ENCODE measurements at places on chromosomes 3 and 15.
A peak's percentile ranks its signal among the peaks of the same experiment; 100 is the strongest.

- no peak for DNase-seq
These were observed 2.3 kb upstream of the TYRO3 start for GRCh38 chr15:41556677-41557076.

DNA sequence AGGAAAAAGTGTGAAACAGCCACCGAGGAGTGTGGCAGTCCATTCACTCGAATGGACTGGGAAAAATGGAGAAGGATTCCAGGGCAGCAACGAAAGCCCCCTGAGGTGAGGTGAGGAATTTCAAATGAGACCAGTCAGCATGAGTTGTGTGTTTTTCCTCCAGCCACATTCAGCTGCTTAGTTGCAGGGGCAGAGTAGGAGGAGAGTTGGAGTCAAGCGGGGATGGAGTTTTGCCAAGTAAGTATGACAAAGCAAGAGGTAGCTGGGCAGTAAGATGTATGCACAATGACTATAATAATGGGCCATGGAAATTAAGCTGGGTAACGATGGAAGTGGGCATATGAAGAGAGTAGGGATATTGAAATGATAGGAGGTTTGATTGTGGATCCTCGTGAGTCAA is 64.4 kb downstream of the CCDC54 start:
- no peak for DNase-seq

DNA sequence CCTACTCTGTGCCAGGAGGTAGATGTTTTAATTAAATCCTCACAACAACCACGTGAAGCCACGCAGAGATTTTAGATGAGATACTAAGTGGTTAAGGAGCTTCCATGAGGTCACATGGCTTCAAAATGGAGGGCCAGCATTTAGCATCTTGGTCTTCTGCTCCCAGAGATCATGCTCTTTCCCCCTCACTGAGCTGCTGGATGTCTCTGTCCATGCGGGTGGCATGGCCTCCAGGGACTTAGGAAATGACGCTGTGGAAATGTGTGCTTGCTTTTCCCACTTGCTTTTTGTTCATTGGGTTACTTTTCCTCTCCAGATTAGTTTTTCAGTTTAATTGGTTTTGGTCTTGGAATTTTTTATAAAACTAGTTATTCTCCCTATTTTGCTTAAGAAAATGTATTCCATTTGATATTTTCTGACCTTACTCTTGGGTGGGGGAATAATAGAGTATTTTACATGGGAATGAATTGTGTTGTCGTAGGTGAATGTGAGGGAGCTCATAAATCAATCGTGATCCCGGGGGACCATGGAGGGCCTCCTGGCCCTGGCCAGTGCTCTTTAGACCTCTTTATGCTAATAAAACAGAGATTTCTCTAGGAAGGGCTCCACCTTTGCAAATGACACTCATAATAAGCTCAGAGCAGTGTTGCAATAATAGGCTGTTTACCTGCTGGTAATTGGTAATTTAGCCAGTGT is 376.0 kb upstream of the ONECUT1 start:
- DNase-seq: no peak

- no peak for DNase-seq
These were observed 20.2 kb upstream of the THUMPD3 start for GRCh38 chr3:9342696-9343095.

GRCh38 chr15:72890043-72890442 is 106.5 kb upstream of the ADPGK start:
- DNase-seq: no peak

DNA sequence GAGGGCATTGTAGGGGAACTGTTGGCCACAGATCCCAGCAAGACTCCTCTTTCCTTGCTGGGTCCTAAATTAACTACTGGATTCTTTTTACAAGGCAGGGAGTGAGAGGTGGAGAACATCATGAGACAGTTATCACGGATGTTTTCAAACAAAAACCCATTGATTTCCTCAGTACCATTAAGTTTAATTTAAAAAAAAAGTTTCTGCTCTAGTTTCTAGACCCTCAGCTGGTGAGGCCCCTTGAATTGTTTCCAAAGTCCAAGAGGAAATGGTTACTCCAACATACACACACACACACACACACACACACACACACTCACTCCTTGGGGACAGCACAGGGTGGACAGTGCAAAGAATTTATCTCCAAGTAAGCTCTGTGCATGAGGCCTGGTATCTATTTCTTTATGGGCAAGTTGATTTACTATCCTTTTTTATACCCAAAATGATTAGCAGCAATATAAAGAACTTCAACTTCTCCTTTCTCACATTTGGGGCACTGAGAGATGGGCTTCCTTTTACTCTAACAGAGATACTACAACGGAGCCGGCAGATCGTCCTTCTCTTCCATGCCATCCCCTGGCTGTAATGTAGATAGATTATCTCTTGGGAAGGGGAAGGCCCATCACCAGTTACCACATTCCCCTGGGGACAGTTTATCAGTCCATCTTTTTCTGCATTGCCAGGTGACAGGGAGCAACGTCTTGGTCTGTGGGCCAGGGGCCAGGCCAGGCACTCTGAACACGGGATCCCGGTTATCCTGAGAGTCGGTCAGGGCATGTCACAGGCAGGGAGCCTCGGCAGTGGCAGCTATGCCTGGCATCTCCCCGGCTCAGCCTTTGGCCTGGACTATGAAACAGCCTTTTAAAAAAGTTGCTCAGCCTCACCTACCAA is 54.7 kb downstream of the CORO2B start:
- DNase-seq: no peak

- DNase-seq: no peak
These were observed 82.7 kb upstream of the SLC6A11 start for GRCh38 chr3:10733297-10733696.

DNA sequence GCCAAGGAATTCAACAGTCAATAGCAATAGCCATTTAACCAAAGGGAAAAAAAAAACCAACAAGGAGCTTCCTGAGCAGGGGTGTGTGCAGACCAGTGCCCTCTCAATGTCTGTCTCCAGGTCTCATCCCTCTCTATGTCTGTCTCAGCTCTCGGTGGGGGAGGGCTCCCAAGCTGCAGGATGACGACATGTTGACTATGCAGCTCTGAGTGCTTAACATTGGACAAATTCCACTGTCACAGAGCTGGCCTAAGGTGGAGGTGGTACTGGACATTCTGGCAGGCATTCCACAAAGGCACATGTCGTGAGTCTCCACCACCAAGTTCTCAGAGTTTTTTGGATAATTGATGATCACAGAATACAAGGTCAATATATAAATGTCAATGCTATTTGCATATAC is 2.0 kb upstream of the CAPN7 start:
- DNase-seq: no peak

- no peak for DNase-seq
These were observed 1.2 kb downstream of the GABRB3 start for GRCh38 chr15:26771578-26772153.

- no peak for DNase-seq
These were observed 373.1 kb upstream of the TPRG1 start for GRCh38 chr3:188798556-188799145.

GRCh38 chr15:59847968-59848367 is 156.1 kb upstream of the FOXB1 start:
- no peak for DNase-seq

- DNase-seq: no peak
These were observed 144.1 kb upstream of the PEX5L start for GRCh38 chr3:180180795-180181194.

GRCh38 chr15:92944946-92945521 is 44.9 kb downstream of the CHD2 start:
- DNase-seq: no peak

- no peak for DNase-seq
These were observed 110.2 kb downstream of the RBPMS2 start for GRCh38 chr15:64665179-64665578.

DNA sequence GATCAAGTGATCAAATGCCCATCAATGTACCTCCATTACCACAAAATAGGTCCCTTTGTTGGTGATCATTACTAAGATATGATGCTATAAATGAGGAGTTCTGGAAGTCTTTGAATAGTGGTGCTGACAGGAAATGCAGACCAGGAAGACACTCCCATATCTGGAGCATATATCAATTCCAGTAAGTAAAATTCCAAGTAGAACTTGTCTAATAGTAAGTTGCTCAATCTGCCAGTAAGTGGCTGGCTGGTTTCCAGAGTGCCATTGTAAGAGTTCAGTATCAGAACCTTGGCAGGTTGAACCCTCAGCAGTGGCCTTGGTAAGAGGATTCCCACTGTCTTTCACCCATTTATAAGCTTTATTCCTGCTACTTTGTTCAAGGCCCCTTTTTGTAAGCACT is 379.9 kb upstream of the RBMS3 start:
- no peak for DNase-seq

- no peak for DNase-seq
These were observed 58.5 kb downstream of the CEP63 start for GRCh38 chr3:134544316-134544715.

GRCh38 chr3:187012609-187013051 is 82.3 kb downstream of the ST6GAL1 start:
- DNase-seq: no peak

- no peak for DNase-seq
These were observed 44.5 kb downstream of the LRRFIP2 start for GRCh38 chr3:37129871-37130270.

DNA sequence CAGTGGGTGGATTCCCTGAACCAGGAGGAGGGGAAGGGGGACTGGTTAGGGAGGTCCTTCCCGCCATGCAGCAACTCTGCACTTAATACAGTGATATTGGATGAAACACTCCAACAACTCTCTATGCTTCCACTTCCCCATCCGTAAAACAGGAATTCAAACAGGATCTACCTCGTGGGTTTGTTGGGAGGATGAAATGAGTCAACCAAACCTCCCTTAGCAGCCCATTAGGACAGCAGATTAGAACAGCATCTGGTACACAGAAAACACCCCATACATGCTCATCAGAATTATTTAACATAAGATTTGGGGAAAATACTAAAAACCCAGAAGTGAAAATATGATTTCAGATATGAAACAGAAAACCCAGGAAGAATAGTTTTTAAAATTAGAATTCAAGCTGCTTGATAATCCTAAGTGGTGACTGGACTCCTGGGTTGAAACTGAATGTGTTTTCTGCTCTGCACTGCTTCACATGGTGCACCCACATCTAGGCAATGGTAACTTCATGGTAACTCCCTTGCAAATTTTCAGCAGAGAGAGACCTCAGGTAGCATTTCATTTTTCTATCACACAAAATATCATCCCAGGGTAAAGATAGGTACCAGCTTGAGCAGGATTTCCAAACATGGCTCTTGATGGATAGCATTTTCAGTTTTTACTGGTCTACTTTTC is 326.8 kb upstream of the FRG2C start:
- DNase-seq: no peak

DNA sequence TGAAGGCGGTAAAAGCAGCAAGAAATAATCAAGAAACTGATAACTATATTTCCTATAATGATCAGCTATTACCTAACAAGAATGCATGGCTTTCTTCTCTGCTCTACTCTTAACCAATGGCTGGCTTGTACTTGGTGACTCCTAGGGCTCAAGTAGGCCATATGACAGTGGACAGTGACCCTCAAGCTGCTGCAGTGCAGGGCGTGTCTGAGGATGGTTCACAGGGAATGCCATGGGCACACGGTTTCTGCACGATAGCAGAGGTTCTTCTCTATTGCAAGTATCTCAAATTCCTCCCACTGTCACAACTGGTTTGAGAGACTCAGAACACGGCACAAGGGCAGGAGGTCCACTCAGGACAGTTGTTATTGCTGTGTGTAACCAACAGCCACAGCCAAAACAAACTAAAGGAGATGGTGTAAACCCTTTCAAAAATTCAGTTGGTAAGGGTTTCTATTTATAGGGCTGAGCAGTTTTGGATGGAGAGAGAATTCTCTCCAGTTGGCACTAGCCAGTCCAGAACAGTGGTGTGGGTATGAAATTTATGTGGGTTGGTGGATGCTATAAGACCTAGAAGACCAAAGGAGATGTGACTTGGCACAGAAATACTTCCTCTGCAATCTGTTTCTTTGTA is 103.2 kb upstream of the ST8SIA2 start:
- no peak for DNase-seq

- no peak for DNase-seq
These were observed 61.4 kb downstream of the ADCY5 start for GRCh38 chr3:123387532-123387931.

GRCh38 chr15:44712346-44713005 is 1.2 kb downstream of the B2M start:
- no peak for DNase-seq

DNA sequence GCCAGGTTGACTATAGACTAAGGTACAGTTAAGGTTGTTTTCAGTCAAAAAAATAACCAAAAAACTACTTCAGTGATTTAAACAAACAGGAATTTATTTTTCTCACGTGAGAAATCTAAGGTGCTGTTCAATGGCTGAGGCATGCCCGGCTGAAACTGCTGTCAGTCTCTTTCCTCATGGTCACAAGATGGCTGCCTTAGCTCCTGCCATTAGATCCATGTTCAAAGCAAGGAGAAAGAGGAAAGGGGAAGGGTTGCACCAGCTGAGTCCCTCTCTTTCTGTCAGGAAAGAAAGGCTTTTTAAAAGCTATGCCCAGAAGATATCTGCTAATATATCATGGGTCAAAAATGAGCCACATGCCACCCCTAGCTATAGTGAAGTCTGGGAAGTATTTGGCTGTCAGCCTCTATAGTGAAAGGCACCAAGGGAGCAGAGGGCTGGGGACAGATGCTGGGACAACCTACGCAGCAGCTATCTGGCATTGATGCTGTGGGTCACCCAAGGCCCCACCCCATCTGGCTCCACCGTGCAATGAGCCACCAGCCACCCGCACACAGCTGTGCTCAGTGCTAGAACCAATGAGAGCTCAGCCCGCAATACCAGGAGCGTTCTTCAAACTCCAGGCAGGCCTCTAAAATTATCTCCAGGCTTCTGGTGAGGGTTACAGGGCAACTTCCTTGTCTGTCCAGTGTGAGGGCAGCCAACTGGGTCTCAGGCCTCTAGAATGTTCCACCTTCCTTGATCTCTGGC is 64.7 kb upstream of the GATA2 start:
- no peak for DNase-seq

DNA sequence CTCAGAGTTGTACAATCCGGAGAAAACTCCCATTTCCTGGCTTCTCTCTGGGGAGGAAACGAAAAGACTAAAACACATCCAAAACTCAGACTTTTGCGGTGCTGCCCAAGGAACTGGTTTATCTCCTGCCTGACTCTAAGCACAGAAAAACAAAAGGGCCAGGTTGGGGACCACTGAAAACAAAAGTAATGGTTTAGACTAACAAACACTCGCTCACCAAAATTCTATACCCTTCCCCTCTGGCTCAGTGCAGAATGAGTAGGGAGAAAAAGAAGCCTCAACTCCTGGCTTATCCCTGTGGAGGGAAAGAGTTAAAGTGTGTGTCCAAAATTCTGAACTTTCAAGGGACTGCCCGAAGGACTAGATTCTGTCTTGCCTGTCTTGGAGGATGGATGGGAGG is 173.6 kb downstream of the FGF12 start:
- no peak for DNase-seq

GRCh38 chr3:30623351-30623750 is 16.9 kb downstream of the TGFBR2 start:
- no peak for DNase-seq

- peak; percentile 8 for DNase-seq
These were observed 4.6 kb downstream of the ANXA2 start for GRCh38 chr15:60392986-60393790.

- DNase-seq: no peak
These were observed 314.1 kb upstream of the LRRC3B start for GRCh38 chr3:26308454-26308853.
